ENCODE measurements at places on chromosomes 4 and X.

- no peak for DNase-seq
Measured at GRCh38 chr4:78661086-78661690, 109.6 kb downstream of the ANXA3 start.

GRCh38 chrX:31178064-31178768, 106.4 kb upstream of the FTHL17 start:
- no peak for DNase-seq

GRCh38 chr4:5307928-5308327, 256.6 kb downstream of the STK32B start:
- DNase-seq, result no peak

- DNase-seq, result no peak
Measured at GRCh38 chr4:120821977-120822376, 100.5 kb downstream of the PRDM5 start.

DNA sequence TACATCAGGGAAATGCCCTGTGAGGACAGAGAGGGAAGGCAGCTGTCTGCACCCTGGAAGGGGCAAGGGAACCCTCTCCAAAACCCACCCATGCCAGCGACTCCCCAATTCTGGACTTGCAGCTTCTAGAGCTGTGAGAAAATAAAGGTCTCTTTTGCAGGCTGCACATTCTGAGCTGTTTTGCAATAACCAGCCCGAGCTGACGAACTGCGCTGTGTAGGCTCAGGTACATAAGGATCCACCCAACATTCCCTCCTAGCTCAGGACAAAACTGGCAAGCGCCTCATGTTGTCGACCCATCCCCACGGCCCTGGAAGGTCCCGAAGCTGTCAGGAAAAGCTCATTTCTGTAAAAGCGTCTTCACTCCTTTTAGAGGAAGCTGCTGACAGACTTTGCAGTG, 271.8 kb downstream of the CRLF2 start:
- no peak for DNase-seq

DNA sequence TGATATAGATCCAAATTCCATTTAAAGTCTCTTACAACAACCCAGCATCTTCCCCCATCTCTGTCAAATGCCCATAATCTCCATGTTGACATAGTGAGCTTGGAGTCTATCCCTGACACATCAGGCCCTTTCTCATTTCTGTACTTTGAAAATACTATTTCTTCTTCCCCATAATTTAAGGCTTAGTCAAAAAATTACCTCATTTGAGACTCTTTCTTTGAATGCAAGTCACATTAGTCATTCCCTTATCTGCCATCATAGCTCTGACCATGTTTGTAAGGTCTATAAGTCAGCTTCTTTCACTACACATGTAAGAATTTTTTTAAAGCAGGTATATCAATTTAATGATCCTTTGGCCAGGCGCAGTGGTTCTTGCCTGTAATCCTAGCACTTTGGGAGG, 99.9 kb downstream of the DDX60 start:
- no peak for DNase-seq

GRCh38 chrX:69510137-69510715, 6.1 kb downstream of the NALF2 start:
- no peak for DNase-seq

GRCh38 chr4:115781528-115782146, 668.2 kb upstream of the NDST4 start:
- no peak for DNase-seq

- DNase-seq, result no peak
Measured at GRCh38 chr4:166073783-166074182, 200.7 kb downstream of the TLL1 start.

DNA sequence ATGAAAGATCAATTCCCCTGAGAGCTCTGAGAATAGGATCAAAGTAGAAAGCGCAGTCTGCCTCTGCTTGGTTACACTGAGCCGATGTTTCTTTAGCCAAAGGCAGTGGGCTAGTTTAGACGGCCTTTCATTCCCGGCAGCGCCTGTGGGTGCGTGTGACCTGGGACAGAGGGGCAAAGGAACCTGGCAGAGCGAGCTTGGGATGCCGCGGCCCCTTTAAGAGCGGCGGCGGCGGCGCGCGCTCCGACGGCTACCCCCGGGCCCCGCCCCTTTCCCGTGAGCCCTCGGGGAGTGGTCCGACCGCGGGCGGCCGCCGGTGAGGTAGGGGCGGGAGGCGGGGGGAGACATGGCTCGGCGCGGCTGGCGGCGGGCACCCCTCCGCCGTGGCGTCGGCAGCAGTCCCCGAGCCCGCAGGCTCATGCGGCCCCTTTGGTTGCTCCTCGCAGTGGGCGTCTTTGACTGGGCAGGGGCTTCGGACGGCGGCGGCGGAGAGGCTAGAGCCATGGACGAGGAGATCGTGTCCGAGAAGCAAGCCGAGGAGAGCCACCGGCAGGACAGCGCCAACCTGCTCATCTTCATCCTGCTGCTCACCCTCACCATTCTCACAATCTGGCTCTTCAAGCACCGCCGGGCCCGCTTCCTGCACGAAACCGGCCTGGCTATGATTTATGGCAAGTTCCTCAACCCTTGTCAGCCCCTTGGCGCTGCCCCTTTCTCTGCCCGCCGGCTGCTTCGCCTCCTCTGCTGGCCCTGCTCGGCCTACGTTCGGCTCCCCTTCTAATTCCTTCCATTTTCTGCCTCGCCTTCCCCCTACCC, at the start of gene SLC9A6:
TSS of gene SLC9A6 (plus strand) at position 279 of the 816 bp plus-strand sequence. CDS start at position 503, 224 bp downstream.
- peak; percentile 34 for DNase-seq

- DNase-seq, result no peak
Measured at GRCh38 chr4:41512136-41512535, 25.8 kb upstream of the LIMCH1 start.

- DNase-seq, result no peak
Measured at GRCh38 chr4:188078116-188078515, 31.3 kb downstream of the TRIML2 start.

GRCh38 chr4:123651066-123651465, 254.5 kb downstream of the SPRY1 start:
- DNase-seq, result no peak

- DNase-seq, result no peak
Measured at GRCh38 chr4:8093587-8094274, 64.9 kb downstream of the ABLIM2 start.

- peak; percentile 25 for DNase-seq
Measured at GRCh38 chrX:24081661-24082154, 27.0 kb downstream of the EIF2S3 start.

DNA sequence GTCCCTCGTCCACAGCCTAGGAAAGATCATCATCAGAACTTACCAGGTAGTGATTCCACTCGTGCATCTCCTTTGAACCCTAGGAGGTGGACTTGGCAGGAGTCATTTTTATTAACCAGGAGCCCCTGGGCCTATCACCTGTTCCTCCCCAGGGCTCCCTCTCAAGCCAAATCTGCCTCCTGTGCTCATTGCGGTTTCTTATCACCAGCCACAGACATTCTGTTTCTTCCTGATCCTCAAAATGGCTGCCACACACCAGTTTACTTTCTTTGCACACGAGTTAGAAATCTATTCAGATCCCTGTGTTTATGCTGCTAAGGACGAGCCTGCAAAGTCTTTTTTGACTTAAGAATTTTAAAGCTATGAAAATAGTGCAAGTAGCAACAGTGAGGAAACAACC, 354.5 kb upstream of the BOD1L1 start:
- no peak for DNase-seq

DNA sequence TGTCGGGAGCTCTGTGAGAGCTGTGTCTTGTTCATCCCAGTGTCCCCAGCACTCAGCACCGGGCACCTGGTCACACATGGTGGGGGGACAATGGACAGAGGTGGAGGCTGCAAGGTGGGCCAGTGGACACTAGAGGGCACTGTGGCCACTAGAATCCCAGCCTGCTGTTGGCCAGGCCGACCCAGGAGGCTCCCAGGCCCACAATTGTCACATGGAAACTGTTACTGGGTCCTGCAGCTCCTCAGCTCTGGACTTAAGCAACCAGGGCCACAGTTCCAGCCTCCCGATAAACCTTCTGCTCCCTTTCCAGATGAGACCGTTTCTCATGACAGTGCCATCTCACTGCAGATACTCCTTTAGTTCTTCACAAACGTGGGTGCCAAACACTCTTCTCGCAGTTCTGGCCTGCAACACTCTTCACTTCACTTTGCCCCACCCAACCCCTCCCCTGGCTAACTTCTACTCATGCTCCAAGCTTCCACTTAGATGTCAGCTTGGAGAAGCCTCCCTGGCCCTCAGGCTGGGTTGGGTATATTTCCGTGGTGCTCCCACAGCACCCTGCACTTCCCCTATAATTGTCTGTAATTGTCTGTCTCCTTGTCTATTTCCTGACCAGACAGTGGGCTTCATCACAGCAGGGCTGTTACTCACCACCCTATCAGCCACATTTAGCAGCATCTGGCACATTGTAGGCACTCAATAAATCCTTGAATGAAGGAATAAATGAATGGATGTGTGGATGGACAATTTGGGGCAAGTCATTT, 3.5 kb upstream of the IQSEC2 start:
- peak; percentile 9 for DNase-seq

DNA sequence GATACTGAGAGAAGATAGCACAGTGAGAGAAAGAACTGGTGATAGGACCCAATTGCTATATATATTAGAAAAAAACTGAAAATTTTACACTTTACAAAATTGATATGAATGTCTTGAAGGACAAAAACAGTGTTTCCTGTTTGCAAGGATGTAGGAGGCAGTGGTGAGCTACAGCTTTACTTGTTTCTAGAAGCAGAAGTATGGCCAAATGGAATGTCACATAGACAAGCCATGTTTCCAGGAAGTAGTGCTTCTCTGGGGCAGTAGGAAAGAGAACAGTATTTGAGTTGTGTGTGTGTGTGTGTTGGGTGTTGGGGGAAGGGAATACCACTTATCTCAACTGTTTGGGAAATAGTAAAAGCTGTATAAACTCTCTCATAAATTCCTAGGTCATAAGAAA, 60.9 kb upstream of the IBSP start:
- DNase-seq, result no peak

- no peak for DNase-seq
Measured at GRCh38 chr4:189374176-189374575, 566.5 kb upstream of the FRG1 start.

- DNase-seq, result no peak
Measured at GRCh38 chr4:178448372-178449035, 1006.3 kb upstream of the AGA start.

DNA sequence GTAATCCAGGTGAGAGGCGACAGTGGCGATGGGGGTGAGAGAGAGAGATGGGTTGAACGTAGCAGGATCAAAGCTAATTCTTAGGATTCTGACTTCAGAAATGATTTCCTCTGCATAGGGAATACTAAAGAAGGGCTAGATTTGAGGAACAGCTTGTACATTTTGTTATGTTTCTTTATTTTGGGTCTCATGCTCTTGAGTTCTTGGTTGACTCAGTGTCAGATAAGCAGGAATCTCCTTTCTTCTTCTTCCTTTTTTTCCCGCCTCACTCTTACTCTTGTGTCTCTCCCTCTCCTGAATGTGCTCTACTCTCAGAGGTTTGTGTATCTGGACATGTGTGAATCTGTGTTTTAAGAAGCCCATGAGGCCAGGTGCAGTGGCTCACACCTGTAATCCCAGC, 36.4 kb downstream of the FAM193A start:
- no peak for DNase-seq

GRCh38 chr4:174531486-174531885, 9.2 kb upstream of the HPGD start:
- no peak for DNase-seq

GRCh38 chrX:131907488-131908314, 115.4 kb upstream of the STK26 start:
- no peak for DNase-seq

- DNase-seq, result no peak
Measured at GRCh38 chr4:74408639-74409038, 36.3 kb upstream of the AREG start.

GRCh38 chr4:40585201-40585799, 44.4 kb downstream of the RBM47 start:
- DNase-seq, result no peak

DNA sequence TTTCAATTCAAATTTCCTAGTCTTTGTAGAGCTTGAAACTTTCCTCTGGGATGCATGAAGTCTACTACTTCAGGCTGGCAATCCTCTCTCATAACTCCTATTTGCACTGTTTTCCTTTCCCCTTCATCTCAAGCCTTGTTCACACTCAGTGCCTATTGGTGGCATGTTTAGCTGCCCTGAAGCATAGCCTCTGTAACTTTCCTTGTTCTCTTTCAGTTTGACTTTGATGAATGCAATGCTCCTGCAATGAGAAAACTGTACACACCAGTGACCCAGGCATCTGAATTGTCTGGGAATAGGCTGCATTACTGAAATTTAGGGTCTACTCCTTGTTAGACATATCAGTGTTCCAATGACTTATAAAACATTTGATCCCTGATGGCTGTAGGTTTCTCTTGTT, 81.7 kb downstream of the ANK2 start:
- DNase-seq, result no peak

GRCh38 chrX:109384699-109385098, 97.2 kb downstream of the GUCY2F start:
- DNase-seq, result no peak

- no peak for DNase-seq
Measured at GRCh38 chr4:8039290-8039689, 99.6 kb upstream of the AFAP1 start.

DNA sequence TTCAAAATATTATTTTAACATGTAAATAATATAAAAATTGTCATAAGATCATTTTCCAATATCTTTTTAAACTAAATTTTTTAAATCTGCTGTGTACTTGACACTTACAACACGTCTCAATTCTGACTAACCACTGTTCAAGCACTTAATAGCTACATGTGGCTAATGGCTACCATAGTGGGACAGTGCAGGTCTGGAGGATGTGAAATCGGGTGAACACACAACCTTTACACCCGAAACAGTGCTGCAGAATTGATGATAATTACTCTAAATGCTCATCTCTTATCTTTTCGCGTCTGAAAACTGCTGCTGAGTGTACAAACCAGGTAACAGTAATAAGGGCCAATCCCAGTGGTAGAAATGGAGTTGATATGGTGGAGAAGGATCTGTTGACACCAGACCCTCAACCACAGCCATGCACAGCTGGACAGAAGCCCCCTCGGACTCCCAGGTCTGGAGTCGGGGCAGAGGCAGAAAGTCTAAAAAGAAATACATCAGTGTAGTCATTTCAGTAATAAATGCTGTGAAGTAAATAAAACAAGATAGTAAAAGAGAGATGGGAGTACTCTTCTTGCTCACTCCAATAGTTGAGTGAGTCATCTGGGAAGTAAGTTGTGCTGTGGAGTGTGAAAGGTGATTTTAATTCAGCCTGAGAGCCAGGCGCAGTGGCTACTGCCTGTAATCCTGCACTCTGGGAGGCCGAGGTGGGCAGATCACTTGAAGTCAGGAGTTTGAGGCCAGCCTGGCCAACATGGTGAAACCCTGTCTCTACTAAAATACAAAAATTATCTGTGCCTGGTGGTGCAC, 150.0 kb downstream of the CBR4 start:
- no peak for DNase-seq

DNA sequence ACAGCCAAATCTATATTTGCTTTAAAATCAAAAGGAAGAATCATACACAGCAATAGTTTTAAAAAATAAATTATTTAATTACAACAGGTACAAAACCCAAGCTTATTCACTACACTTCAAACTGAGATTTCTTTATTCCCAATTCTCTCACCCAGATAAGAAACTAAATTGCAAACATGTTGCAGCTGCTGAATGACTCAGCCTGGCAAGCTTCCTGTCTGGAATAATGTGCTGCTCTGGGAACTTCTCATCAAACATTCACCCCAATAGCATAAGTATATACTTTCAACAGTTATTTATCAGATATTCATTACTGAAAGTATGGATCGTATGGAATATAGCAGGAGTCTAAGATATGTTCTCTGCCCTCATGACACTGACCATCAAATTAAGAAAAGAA, 43.0 kb upstream of the GABRA2 start:
- DNase-seq, result no peak

Measured in activated T-helper 1 cell treated with anti-CD3 and anti-CD28 coated beads, Interleukin-2, amount 50 U/mL, for 16 hours (primary cell).